Astrocyte of the spinal cord (primary cell): ENCODE measurements at places on chromosomes 3 and 15.

- peak; percentile 50 for DNase-seq
These were observed 138.8 kb downstream of the BBX start for GRCh38 chr3:107661447-107662123.

DNA sequence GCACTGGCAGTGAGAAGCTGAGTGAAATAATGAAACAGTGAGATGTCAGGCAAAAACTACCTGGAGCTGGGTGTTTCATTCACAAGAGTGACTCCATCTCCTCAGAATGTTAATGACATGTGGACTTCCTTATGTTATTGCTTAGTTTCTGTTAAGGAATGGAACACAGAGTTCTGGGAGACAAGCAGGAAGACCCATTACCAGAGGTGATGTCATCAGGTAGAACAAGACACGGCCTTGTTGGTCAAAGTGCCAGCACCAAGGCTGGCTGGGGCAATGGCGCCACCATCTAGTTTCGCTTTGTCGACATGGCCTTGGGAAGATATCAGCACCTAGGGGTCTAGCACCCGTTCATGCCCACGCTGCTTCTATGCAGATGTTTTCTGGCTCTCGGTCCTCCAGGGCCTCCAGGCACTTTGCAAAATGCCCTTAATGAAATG lies 252.2 kb downstream of the FAM43A start:
- no peak for DNase-seq

DNA sequence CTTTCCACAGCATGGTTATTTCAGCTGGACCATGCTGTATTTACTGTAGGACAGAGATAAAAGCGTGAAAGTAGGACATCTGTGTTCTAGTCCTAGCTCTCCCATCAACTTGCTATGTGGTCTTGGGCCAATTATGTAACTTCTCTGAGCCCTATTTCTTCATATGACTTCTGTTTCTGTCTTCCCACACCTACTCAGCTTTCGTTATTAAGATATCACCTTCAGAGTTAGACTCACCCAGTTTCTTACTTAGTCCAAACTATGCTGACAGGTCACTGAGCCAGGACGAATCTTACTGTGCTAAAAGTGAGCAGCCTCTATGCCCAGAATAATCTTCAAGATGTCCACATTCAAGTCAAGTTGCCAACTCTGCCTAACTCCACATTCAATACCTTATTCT lies 283.7 kb downstream of the IL5RA start:
- DNase-seq = no peak

- DNase-seq = no peak
These were observed 31.1 kb upstream of the NUDT16 start for GRCh38 chr3:131350506-131350905.

- no peak for DNase-seq
These were observed 140.4 kb downstream of the CD47 start for GRCh38 chr3:107950417-107950816.

DNA sequence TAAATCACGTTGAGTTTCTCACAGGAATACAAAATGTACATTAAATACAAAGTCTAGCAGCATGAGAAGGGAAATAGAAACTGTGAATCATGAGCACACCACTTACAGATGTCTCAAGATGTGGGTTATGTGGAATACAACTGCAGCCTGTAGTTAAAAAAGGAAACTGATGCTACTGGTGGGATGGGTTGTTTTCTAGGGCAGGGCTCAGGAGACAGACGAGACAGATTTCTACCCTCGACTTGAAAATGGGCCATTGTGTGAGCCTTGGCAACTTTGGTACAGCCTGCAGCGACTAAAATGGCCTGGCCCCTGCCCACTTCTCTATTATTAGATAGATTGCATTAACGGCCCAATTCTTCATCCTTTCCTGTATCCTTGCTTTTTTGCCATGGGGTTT lies 293.1 kb downstream of the SUCLG2 start:
- no peak for DNase-seq

DNA sequence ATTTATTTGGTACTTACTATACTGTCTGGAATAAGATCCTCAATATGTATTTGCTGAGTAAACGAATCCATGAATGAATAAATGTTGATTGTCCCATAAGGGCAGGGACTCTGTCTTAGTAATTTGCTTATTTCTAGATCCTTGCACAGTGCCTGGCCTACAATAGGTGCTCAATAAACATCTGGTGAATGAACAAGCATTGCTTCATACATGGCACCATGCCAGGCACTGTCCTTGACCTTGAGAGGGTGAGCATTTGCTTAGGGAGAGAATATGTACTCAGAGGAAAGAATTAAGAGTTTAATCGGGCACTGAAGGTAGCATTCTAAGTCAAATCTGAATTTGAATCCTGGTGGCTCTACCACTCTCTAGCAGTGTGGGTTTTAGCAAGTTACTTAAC lies 282.1 kb downstream of the THSD4 start:
- DNase-seq = no peak

- DNase-seq = no peak
These were observed 1.6 kb upstream of the TTLL3 start for GRCh38 chr3:9808345-9809037.

- DNase-seq = no peak
These were observed 13.3 kb downstream of the CHST13 start for GRCh38 chr3:126537116-126537729.

GRCh38 chr3:171001250-171001893 lies 25.1 kb downstream of the SLC2A2 start:
- DNase-seq = no peak

DNA sequence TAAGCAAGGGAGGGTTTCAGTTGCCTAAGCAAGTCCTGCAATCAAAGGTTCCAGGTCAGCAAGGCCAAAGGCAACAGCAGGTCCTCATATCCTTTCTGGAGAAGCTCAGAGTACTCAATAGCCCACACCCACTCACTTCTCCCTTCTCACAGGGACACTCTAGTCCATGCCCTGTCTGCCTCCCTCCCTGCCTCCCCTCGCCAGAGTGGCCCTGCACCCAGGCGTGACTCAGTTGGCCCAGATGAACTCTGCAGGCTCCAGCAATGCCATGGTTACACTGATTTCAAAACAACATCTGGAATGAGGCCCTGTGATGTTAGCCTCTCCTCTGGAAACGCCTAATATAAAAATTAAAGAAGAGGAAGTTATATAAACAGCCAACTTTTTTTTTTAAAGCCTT lies 32.9 kb downstream of the IL16 start:
- no peak for DNase-seq

DNA sequence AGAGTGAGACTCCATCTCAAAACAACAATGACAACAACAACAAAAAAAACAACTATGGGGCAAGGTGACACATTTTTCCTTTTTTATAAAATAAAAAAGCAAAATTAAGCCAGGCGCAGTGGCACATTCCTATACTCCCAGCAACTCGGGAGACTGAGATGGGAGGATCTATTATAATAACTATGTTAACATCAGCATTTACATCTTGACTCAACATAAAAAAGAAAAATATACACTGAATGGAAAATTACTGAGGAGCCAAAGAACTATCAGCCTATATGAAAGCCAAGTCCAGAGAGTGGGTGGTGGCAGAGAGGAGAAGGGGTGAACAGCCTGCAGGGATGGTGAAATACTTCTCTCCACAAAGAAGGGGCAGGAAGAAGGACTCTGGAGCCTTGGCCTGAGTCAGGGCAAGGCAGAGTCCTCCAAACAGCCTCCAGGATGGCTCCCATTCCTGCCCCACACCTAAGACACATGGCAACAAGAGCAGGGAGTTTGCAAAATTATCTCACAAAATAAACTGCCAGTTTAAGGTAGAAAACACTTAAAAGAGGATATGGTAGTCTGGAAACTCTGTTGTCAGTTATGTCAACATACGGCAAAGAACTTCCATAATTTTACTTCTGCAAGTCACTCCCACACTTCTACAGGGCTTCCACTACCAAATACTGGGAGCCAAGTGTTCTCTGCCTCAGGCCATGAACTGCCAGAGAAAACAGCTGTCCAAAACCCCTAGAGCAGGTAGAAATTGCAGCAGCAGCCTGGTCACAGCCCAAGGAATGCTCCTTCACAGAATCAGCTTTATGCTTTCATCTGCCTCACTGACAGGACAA lies 25.9 kb downstream of the HSPBAP1 start:
- DNase-seq = no peak

DNA sequence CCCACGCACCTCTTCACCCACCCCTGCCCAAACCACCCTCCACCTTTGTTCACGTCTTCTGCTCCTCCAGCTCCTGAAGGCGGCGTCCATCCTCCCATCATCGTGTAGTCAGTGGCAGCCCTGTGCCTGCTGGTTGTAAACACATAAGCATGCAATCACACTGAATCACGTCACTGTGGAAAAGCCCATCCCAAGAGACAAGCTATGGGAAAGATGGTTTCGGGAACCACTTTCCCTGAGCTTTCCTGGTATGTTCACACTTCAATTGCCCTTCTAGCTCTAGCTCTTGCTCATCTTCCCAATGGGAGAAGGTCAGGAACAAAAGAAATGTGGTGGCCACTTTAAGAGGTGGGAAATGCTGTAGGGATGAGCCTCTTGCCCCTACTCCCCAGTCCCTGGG lies 14.4 kb upstream of the GOLGA8J start:
- DNase-seq = no peak

DNA sequence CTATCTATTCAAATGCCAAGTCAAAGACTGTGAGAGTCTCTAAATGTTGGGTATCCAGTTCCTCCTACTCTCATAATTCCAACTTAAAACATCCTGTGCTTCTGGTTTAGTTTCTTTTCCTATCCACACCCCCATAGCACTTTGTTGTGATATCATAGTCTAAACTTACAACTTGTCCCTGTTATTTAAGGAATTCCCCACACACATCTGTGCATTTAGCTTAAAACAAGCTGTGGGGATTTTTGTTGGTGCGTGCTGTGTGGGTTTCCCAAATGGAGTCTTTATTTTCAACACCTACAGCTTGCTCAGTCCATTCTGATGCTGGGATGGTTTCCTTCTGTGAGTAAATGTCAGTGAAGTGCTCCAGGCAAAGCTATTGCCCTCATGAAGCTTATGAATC lies 167.3 kb downstream of the GMNC start:
- DNase-seq = no peak

- DNase-seq = no peak
These were observed 245.7 kb downstream of the FAM43A start for GRCh38 chr3:194931347-194931746.

GRCh38 chr15:40065166-40065565 lies 26.2 kb upstream of the SRP14 start:
- no peak for DNase-seq

- peak; percentile 27 for DNase-seq
These were observed 33.8 kb downstream of the TXNRD3 start for GRCh38 chr3:126621171-126621570.

DNA sequence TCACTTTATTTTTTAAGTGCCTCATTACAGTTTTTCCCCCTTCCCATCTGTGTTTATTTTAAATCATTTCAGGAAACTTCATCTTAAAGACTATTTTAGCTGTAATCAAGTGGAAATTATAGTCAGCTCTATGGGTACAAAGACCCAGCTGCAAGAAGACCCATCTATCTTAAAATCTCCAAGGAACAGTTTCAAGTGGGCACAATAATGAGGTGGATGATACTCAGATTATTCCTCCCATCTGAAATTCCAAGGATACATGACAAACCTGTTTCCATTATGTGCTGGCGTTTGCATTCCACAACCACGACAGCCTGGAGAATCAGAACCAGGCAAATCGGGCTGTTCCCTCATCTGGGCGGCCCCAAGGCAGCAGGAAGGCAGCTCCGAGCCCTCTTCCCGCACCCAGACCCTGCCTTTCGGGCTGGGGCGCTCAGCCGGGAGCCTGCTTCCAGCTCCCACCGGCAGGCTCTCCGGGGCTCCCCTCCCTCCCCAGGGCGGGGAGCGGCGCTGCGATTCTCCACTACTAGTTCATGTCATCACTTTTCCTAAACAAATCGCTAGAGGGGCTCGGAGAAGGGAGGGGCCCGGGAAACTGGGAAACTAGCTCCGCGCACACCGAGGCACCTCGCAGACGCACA lies at the start of gene MGLL:
MGLL (minus strand) TSS at position 475 of the 641 bp plus-strand sequence; CDS start at position 278, 197 bp downstream.
- DNase-seq = peak; percentile 51

GRCh38 chr15:72380743-72381142 lies 4.9 kb upstream of the HEXA start:
- DNase-seq = no peak

GRCh38 chr15:92074646-92075045 lies 221.1 kb downstream of the SLCO3A1 start:
- DNase-seq = peak; percentile 77

- no peak for DNase-seq
These were observed 19.2 kb downstream of the POLG start for GRCh38 chr15:89315375-89315929.

DNA sequence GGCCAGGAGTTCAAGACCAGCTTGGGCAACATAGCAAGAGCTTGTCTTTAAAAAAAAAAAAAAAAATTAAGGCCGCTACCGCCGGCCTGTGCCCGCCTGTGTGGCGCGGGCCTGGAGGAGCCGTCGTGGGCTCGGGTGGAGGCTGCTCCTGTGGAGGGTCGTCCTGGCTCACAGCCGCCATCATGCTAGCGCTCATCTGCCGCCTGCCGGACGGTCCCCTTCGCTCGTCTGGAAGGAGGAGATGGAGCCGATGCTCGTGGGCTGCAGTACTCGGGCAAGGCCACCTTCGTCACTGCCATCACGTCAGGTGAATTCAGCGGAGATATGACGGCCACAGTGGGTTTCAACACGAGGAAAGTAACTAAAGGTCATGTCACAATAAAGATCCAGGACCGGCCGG lies 37.4 kb downstream of the TFRC start:
- no peak for DNase-seq

- DNase-seq = peak; percentile 88
These were observed 9.5 kb downstream of the LRRC49 start for GRCh38 chr15:70902107-70902506.

- DNase-seq = no peak
These were observed 8.3 kb upstream of the UBE2E1 start for GRCh38 chr3:23797491-23797890.

GRCh38 chr3:66931291-66931690 lies 66.8 kb upstream of the KBTBD8 start:
- no peak for DNase-seq

- DNase-seq = no peak
These were observed 168.0 kb downstream of the GMNC start for GRCh38 chr3:190694335-190695001.

GRCh38 chr3:27791956-27792355 lies 69.8 kb upstream of the EOMES start:
- no peak for DNase-seq

- DNase-seq = no peak
These were observed 478.6 kb downstream of the AGBL1 start for GRCh38 chr15:86558252-86558651.

DNA sequence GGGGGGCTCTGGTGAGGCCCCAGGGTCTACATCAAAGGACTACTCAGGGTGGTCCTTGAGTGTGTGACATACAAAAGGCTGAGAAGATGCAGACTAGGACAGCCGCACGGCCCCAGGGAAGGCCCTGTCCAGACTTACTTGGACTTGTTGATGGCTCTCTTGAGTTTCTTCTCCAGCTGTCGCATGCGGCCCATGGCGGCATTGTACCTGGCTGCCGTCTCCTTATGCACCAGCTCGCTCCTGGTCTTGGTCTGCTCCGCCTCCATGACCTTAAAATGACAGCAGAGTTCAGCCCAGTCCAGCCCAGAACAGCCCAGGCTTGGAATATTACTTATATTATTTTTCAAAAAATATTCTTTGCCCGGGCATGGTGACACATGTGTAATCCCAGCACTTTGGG lies 56.0 kb downstream of the CAPN7 start:
- no peak for DNase-seq
